Left ventricle myocardium superior (tissue), 1 donor: ENCODE measurements at places on chromosomes 1 and 21.

- DNase-seq = no peak
Observed at GRCh38 chr1:197481101-197481500, 213.0 kb downstream of the CRB1 start.

DNA sequence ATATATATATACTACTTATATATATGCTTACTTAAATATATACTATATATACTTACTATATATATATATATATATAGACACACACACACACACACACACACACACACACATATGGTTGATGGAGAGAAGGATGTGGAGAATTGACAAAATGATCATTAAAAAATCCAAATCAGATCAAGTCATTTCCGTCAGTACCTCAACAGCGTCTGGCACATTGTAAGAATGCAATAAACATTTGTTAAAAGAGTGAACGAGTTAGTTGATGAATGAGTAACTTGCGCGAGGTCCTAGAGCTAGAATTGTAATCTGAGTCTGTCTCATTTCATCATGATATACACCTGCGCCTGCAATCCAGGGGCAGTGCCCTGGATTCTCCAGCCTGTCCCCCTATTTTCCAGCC, 243.0 kb upstream of the MAP1LC3C start:
- DNase-seq = no peak

- DNase-seq = no peak
Observed at GRCh38 chr1:6444377-6444776, 19.8 kb downstream of the ESPN start.

- DNase-seq = no peak
Observed at GRCh38 chr1:209493559-209493958, 90.0 kb upstream of the CAMK1G start.

- peak; percentile 50 for DNase-seq
Observed at GRCh38 chr1:30106125-30106524, 617.3 kb downstream of the MATN1 start.

- DNase-seq = no peak
Observed at GRCh38 chr1:167770127-167770526, 48.3 kb downstream of the MPZL1 start.

GRCh38 chr1:186967656-186968394, 139.1 kb downstream of the PLA2G4A start:
- no peak for DNase-seq
